ENCODE measurements at places on chromosomes 7 and 10.

GRCh38 chr10:33335801-33336581 is 1.5 kb upstream of the NRP1 start:
- peak; percentile 89 for DNase-seq

DNA sequence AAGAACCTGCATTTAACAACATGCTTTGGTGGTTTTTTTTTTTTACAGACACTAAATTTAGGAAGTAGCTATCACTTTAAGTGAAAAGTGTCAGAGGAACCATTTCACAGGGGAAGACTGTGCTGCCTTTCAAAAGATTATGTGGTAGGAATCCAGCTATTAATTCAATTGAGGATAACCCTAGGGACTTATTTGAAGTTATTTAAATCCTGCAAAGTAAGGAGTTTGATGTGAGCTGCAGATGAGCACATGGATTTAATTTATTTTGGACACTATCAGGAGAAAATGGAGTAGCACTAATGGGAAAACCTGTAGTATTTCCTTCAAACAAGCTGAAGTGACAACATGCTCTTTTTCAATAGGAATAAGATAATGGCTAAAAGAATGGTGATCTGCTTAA is 419.8 kb downstream of the ANKRD7 start:
- DNase-seq = no peak

- DNase-seq = no peak
Measured at GRCh38 chr10:130455111-130455695, 319.0 kb downstream of the GLRX3 start.

DNA sequence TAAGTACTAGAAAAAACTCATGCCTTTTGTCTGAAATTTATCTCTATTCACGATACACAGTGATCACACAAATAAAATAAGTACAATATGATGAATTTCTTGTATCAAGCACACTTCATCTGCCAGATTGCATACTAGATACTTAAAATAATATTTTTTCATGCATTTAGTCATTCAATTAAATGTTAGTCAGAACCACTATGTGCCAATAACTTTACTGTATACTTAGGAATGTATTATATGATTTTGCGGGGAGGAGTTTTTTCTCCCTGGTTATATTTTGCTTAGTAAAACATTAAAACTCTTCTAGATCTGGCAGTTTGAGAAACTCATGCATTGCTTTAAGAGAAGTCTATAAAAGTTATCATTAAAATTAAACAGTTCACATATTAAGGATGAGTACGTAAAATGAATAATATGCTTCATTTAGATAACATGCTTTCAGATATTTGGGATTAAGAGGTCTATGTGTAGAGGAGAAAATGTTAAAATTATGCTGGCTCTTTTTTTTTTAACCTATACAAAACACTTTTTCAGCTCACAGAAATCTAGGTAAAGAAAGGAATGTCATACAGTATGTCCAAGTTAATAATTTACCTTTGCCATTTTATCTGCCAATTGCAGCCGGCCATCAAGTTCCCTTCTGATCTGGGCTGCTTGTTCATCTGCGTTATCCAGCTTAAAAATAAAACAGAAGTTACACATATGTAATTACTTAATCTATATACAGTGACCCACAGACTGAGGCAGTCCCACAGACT is 70.1 kb downstream of the RNF133 start:
- DNase-seq = no peak

GRCh38 chr7:154902600-154903082 is 100.3 kb downstream of the PAXIP1 start:
- DNase-seq = no peak

- no peak for DNase-seq
Measured at GRCh38 chr10:4397337-4397736, 428.7 kb upstream of the AKR1E2 start.

DNA sequence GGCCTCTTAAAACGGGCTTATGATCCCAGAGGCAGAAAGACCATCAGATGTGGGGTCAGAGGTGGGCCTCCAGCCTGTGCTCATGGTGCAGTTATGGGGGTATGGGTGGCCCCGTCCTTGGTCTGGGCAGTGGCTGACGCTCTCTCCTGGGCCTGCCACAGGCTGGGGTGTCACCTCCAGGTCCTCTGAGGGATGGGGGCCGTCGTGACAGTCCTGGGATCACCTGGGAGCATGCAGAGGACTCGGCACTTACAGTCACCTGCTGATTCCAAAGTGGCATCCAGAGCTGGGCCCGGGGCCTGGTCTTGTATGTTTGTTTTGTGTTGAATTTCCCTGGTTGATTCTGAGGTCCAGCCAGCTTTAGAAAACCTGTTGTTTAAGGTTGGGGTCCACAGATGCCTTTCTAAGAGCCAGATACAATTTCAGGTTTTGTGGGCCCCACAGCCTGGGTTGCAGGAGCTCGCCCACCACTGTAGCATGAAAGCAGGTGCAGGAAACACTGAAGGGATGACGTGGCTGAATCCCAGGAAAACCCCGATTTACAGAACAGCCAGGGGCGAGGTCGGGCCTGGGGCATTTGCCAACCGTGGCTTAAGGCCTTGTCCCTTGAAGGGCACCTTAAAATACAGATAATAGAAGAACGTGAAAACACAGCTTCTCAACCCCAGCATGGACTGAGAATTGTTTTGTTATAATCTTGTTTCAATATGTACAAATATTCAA is 170.7 kb upstream of the PPP2R2D start:
- DNase-seq = no peak

DNA sequence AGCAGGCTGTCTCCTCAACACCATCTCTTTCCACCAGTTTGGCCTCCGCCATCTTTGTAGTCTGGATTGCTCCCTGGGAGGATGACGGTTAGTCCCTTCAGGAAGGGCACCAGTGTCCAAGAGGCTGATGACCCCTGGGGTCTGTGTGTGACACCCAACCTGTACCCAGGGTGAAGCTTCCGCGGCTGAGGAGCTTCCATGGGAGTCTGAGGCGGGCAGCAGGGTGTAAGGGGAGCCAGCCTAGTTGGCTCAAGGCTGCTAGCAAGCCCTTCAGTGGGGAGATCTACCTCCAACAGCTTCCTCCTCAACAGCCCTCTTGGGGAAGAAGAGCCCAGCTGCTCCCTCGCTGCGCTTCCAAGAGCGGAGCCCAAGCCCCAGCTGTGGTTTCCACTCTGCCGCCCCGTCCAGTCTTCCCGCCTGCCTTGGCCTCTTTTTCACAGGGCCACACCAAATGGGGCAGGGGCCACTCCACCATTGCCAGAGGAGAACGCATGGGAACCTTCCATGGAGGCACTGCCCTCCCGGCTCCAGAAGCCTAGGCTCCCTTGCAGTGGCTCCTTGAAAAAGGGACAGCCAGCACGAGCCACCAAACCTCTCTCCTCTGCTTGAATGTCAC is 57.4 kb downstream of the TMEM209 start:
- DNase-seq = no peak

DNA sequence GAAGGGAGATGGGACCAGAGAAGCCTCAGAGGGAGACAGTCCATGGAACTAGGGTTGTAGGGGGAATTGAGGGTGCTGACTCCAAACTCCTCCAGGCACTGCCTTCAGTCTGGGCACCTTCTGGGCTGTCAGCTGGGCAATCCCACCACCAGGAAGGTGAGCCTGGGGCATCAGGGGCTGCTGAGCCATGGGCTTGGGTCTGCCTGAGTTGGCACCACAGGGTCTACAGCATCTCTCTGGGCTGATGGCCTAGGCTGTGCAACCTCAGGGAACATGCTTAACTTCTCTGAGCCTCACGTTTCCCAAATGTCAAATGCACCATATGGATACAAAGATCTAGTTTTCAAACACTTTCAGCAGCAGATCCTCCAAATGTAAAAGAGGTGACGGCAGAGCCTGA is 46.8 kb upstream of the PRLHR start:
- no peak for DNase-seq

- DNase-seq = no peak
Measured at GRCh38 chr10:116272440-116273283, at the start of gene GFRA1. TSS of gene GFRA1 (minus strand) at chr10:116273206. CDS start at chr10:116272029, 1,177 bp downstream.

DNA sequence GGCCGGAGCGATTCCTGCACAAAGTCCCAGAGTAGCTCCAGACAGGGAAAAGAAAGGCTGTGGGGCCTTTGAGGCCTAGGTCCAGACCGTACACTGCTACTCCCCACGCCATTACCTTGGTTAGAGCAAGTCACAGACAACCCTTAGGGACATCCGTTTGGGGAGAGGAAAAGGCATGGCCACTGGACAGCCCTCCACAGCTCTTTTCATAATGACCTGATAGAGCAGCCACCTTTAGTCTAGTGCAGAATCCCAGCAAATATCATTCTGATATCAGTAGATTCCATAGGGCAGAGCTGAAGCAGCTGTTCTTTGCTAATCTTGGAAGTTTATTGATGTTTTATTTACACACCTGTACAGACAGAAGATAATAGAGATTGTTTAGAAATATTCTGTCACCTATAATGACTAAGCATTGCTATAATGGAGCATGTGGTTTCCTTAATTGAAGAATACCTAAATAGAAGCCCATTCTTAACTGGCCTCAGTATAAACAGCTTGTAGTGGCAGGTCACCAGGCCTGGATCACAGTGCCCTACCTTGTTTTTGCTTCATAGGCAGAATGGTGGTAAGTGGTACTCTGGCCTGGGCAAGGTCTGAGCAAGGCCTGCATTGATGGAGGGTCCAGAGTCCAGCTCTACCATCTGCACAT is 27.9 kb downstream of the OGDH start:
- no peak for DNase-seq

DNA sequence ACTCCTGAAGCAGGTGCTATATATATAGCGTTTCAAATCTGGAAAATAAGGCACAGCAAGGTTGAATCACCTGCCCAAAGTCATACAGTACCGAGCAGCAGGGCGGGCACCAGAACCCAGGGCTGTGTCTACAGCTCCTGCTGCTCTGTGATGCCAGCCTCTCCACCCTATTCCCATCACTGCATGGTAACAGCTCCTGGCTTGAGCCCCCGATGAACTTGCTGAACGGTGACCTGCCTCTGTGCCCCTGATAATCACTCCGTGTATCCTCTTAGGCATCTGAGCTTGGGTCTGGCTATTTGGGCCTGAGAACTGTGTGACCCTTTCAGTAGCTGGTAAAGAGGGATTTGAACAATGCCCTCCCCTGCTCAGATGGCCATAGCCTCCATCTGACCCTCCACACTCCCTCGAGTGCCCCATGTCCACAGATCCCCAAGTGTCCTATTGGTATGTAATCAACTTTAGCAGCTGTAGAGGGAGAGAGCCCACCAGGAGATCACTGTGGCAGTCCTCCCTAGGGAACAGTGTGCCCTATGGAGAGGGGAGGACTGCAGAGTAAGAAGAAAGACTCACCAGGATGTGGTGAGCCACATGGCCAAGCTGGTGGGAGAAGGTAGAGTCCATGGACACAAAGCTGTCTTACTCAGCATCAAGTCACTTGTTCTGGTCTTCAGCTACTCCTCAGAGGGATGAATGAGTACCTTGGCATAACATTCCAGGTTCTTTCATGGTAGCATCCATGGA is 1.1 kb upstream of the ARHGAP22 start:
- DNase-seq = no peak

- DNase-seq = no peak
Measured at GRCh38 chr7:130921391-130922180, 187.6 kb upstream of the KLF14 start.

DNA sequence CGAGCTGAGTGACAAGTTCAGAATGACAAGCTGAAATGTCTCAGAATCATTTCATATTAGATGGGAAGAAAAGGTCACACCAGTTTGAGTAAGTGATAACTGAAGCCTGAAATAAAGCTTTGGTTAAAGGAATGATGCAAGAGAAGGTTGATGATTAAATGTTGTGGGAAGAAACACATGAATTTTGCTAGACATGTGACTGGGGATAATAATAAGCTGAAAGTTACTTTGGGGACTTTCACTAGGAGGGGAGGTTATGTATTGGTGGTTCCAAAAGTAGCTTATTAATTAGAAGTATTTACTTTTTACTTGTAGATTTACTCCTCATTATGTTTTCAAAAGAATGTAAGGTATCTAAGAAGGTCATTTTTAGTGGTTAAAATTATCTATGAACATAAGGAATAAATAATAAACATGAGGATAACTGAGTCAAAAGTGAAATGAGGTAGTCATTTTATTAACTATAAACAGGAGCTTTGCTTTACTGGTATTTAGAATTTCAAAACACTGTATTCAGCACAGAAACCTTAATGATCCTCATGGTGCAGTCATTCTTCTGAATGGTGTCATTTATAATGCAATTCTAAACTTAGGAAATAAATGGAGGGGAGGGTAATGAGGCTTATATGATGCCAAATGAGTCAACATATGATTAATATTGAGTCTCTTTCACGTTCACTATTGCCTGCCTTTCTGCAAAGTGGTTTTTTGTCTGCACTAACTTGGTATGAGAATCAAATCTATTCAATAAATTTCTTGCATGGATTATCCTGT is 63.7 kb downstream of the PRKG1 start:
- no peak for DNase-seq

DNA sequence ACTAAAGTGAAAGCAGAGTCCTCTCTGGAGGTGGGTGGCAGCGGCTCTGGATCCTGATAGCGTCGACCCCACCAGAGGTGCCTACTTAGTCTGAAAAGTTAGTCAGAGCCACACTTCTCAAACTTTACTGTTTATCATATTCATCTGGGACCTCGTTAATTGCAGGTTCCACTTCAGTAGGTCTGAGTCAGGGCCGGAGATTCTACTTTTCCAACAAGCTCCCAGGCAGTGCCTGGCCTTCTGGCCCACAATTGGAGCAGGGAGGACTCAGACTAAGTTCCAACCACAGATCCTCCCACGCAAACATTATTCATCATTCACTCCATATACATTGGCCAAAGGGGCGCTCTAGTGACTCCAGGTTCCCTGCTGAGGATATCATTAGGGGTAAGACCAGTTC is 78.1 kb downstream of the VSTM4 start:
- no peak for DNase-seq

DNA sequence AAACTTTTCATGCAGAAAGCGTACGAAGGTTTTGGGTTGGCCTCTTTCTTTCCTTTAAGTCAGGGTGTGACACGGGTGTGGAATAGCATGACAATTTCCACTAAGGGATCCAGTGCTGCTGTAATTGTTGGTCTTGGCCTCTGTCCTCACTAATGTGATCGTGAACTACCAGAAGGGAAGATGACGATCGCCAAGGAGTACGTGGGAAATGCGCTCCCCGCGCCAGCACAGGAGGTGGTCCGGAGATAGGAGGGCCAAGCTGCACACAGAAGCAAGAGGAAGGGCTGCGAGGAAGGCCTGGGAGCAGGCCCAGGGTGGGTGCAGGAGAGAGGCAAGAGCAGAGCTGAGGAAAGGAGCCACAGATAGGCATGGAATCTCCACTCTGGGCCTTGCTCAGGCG is 79.7 kb upstream of the PODXL start:
- no peak for DNase-seq

- DNase-seq = no peak
Measured at GRCh38 chr7:69531050-69531449, 67.2 kb upstream of the AUTS2 start.
